Stimulated activated CD8-positive, alpha-beta memory T cell treated with anti-CD3 and anti-CD28 coated beads, Interleukin-4, amount 100 ng/mL, for 1 hour (primary cell): ENCODE measurements at places on chromosomes 5 and 9.

GRCh38 chr5:54272746-54273145 lies 37.6 kb downstream of the ARL15 start:
- DNase-seq = no peak

DNA sequence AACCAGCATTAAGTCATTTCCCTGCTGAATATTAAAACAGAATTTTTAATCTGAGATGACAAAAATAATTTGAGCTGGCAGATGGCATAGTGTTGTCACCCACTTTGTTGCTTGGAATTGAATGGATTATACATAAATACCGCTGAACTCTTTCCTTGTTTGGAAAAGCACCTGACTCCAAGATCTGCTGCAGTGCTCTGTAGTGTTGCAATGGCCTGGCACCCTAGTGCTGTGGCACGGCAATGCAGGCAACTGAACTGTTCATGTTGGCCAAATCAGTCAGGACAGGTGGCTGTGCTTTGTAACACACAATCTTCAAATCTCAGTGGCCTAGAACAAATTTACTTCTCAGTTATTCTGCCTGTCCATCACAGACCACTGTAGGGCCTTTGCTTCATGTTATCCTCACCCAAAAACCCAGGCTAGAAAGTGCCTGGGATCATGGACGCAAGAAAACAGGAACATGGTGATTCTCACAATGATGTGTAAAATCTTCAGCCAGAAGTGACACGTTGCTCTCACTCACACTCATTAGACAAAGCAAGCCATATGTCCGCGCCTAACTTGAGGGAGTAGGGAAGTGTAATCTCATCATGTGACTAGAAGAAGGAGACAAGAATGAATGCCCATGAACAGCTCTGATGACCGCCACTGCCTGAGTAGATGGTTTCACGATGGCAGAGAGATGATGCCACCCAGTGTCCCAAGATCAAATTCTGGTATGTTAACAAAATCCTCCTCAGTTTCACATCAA lies 191.9 kb upstream of the PUM3 start:
- DNase-seq = no peak

DNA sequence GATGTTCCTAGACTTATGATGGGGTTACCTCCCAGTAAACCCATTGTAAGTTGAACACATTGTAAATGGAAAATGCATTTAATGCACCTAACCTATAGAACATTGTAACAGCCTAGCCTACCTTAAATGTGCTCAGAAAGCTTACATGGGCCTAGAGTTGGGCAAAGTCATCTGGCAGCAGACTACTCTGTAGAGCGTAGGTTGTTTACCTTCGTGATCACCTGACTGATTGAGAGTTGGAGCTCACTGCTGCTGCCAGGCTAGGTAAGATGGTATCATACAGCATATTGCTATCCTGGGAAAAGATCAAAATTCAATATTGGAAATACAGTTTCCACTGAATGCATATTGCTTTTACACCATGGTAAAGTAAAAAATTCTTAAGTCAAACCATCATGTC lies 95.4 kb downstream of the HTR4 start:
- DNase-seq = no peak

- DNase-seq = no peak
Measured at GRCh38 chr9:8917956-8918739, 1118.6 kb upstream of the DMAC1 start.

- DNase-seq = no peak
Measured at GRCh38 chr5:68372161-68372560, 156.6 kb downstream of the PIK3R1 start.

DNA sequence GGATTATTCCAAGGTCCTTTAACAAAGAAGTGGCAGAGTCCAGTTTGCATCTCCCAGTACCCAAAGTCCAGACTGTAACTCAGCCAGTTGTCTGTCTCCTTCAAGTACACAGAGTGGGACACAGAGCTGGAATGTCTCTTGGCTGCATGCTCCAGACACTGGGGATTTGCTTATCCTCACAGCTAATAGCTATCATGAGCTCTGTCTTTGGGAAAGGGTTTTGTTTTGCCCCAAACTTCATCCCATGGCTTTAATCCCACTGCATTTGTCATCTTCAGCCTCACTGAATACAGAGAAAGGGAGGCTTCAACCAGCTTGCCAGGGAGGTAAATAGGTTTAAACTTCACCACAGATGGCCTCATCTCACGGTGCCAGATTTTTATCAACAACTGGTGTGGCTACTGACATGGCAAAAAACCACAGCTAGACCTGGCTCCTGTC lies 412.2 kb upstream of the SLC24A2 start:
- DNase-seq = no peak

DNA sequence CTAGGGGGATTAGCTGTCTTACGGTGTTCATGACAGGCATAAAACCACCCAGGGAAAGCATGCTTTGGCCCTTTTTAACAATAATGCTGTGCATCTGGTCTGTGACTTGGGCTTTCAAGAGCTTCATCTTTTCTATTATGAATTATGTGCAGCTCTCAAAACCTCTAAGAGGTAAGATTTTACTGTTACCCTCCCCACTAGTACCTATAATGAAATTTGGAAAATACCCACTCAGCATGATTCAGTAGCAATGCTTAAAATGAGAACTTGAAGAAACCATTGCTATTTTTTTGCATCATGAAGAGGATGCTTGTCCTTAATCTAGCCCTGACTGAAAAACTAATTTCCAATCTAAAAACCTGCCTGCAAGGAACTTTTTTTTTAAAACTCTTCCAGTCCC lies 5.8 kb upstream of the LHFPL2 start:
- no peak for DNase-seq

DNA sequence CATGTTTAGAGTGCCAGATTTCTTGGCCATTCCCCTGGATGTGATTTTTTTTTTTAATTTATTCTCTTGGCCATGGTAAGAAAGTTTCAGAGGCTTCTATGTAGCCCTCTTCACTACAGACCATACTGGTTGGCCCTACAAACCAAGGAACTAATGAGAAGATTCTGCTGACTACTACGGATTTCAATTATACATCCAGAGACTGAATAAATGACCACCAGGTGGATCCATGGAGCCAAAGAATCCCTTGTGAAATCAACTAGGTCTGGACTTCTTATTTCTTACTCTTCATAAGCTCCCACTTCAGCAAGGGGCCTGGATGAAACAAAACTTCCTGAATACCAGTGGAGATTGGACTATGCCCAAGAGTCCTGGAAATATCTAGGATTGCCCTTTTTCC lies 27.6 kb downstream of the ZNF622 start:
- DNase-seq = no peak

- no peak for DNase-seq
Measured at GRCh38 chr5:147434049-147434448, 75.8 kb downstream of the DPYSL3 start.

GRCh38 chr9:89382026-89382986 lies 64.0 kb downstream of the SECISBP2 start:
- DNase-seq = no peak

DNA sequence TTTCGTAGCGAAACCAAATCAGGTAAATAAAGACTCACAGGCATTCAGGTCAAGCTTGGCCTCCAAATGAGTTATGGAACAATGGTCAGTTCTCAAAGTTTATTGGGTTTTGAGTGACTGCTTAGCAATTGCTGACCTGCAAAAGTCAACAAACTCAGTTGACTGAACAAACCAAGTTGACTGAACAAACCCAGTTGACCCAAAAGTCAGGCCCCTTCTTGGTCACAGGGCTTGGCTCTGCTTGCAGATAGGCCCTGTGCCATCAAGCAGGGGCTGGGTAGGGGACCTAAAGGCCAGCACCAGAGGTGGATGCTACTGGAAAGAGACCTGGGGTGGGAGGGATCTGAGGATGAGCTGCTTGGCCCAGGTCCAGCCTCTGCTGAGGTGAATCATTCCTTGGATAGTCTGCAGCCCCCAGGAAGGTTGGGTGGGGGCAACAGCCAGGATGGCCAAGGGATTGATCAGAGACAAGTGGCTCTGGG lies 64.6 kb downstream of the GADD45G start:
- no peak for DNase-seq

DNA sequence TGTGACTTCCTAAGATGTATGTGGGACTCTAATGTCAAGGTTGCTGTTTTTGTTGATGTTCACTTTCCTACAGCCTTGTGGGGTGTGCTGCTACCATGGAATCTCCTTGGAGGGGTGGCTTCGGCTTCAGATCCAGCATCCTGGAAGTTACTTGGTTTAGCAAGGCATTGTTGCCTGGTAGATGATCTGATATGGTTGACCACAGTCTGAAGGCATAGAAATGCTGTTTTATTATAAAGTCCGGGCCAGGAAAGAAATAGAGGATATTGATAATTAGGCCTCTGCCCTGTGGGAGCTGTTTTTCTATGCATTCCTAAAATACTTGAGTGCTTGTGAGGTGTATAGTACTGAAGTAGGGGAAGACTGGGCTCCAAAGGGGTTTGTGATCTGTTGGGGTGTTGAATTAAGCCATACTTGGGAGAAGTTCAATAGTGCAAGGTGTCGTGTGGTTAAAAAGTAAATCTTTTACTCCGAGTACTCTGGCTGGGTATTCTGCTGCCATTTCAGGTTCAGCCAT lies 27.3 kb upstream of the CREBRF start:
- DNase-seq = no peak

- DNase-seq = no peak
Measured at GRCh38 chr9:24828687-24829086, 283.0 kb upstream of the IZUMO3 start.

DNA sequence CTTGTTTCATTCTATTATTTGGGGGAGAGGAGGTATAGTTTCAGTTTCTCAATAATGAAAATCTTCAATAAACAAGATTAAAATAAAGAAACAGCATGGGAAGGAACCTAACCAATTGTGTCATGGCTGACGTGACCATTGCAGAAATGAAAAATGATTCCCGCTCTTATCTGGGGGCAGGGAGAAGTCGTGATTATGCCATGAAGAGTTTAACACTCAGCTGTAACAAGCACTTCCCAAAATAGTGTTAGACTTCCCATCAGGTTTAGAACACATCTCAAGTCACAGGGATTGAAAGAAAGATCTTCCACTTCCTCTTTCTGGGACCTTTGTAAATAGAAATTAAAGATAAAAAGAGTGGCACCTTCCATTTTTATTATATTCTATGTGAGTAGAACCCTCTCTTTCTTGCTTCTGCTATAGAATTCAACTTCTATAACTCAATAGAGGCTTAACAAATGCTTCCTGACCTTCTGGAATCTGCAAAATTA lies 122.2 kb downstream of the TRPM6 start:
- DNase-seq = no peak

GRCh38 chr9:90114641-90115425 lies 510.0 kb downstream of the GADD45G start:
- no peak for DNase-seq

GRCh38 chr5:98200726-98201541 lies 572.5 kb upstream of the RGMB start:
- no peak for DNase-seq

GRCh38 chr9:80156756-80157472 lies 585.1 kb downstream of the TLE4 start:
- DNase-seq = no peak

DNA sequence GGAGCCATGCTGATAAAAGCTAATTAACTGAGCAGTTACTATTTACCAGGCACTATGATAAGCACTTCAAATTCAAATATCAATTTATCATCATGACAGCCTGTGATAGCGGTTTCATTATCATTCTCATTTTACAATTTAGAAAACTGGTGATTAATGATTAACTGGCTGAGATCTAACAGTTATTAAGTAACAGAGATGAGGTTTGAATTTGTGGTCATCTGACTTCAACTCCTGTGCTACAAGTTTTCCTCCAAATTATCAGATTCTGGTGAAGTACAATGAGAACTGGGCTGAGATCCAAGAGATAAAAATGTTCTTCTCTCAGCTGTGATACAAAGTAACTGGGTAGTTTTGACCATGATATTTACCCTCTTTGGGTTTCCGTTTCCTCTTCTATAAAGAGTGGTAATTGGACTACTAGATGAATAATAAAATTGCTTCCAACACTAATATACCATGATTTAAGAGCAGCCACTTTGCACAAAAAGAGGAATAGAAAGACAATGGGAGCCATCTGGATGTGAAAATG lies 74.5 kb upstream of the CCNG1 start:
- no peak for DNase-seq

DNA sequence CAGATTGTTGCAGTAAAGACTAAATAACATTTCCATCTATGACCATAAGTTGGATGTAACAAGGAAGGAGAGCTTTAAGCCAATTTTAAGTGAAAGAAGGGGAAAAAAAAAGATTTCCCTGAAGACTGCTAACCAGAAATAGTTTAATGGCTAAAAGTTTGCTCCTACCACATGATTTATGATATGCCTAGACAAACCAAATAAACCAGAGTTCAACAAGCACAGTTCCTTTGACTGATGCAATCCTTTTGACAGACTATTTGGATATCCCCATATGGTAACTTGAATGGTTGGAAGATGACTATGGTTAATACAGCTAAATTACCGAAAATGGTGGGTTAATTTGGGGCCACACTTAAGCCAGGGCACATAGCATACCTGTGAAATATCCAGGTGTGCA lies 338.5 kb downstream of the CETN3 start:
- DNase-seq = no peak

- DNase-seq = no peak
Measured at GRCh38 chr5:16810208-16810854, 125.8 kb downstream of the MYO10 start.

DNA sequence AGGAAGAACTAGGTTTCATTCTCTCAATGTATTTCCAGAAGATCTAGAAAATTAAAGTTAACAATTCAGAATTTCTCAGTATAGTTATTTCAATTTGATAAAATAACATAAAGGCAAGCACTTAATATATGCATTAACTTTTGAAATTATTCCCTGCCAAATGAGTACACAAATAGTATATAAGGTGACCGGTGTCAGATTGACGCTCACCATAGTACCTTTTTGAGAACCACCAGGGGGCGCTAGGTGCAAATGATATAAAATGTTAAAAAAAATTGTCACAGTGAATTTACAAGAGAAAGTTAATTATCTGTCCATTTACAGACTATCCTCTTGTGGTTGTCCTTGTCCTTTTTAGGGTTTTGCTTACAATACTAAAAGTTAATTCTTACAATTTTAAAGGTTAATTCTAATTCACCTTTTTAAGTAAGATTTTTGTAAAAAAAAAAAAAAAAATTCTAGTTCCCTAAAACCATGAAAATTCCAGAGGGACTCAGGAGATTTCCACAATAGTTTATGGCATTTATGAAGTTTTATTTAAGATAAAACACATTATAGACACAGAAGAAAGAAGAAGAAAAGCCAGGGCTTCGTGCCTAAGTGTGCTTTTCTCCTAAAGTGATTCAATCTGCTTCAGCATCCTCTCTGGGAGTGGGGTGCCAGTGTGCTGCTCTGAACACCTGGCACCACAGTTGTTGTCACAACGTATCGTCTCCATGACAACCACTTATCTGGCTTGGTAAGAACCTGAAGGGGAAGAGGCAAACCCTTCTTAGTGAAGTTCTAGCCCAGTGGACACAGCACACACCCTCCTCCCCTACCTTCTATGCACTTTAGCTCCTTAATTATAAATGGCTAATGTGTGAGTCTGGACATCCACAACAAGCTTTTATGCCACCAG lies 1.7 kb downstream of the ADAMTS16 start:
- peak; percentile 20 for DNase-seq

DNA sequence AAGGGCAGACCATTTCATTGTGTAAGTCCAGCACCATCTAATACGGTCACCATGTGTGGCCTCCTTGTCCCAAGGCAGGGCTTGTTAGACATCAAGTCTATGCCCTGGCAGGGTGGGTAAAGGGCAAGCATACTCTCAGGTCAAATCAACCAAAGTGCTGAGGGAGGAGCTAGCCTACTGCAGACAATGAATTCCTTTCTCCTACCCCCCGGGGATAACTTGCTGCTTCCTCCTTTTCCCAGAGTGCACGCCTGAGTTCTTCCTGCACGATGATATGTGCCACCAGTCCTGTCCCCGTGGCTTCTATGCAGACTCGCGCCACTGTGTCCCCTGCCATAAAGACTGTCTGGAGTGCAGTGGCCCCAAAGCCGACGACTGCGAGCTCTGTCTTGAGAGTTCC lies 71.4 kb downstream of the RFK start:
- no peak for DNase-seq
